ENCODE measurements at places on chromosomes 5 and 9. TPM values are rescaled to one million over a fixed set of nuclear protein-coding genes. Genes with fewer than 3 reads are reported as not detected.

DNA sequence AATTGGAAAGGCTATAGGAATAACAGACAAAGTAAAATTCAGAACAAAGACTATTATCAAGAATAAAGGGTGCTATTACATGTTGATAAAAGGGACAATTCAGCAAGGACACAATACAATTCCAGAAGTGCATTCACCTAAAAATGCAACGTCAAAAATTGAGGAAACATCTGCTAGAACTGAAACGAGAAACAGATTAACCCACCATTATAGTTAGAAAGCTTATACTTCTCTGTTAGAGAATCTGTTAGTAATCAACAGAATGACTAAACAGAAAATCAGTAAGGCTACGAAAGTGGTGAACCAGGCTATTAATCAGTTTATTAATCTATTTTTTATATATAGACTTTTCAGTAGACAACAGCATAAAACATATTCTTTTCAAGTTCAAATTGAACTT lies 14.8 kb downstream of the FCN1 start:
- DNase-seq, result no peak

- no peak for DNase-seq
Measured at GRCh38 chr5:133353741-133354140, 258.6 kb downstream of the FSTL4 start.

The SIT1 gene
- total RNA-seq, result not detected

DNA sequence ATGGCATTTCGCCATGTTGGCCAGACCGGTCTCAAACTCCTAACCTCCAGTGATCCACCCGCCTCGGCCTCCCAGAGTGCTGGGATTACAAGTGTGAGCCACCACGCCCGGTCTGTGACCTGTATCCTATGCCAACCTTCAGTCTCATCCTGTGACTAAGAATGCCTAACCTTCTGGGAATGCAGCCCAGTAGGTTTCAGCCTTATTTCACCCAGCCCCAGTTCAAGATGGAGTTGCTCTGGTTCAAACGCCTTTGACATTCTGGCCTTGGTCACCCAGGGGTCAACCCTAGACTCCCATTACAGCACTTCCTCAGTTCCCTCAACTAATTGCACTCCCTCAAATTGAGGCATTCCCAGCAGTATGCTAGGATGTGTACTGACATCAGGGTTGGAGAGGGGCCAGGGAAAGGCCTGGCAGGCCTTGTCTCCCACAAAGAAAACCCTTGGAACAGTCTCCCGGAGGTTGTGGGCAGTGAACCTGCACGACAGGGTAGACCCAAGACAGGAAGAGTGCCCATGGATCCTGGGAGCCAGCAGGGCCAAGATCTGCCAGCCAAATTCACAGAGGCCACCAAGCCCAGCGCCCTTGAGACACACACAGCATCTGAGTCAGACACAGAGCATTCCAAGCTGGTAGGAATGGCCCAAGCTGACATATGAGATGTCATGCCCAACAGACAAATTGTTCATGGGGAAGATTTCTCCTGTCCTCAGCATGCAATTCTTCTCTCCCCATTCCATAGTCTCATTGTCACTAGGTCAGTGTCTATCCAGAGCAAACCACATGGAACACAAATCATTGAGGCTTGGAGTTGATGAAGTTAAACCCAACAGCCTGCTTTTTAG lies 24.9 kb upstream of the SMU1 start:
- peak; percentile 64 for DNase-seq

DNA sequence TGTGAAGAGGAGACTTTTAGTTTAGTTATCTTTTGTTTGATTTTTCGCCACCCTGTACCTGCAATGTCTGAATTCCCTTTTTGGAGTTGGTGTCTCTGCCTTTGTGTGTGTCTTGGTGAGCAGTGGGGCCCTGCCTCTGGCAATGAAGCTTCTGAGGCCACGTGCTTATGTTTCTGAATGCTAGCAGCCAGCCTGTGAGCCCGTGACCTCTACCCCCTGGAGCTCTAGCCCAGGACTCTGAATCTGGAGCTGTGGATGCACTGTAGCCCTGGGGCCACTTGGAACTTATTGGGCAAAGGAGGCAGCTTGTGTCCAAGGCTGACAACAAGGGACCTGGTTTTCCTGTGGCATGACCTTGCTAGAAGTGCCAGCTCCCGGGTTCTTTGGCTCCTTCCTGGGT lies 19.4 kb downstream of the ENTREP1 start:
- DNase-seq, result no peak

The COL15A1 gene
- not detected for total RNA-seq

- no peak for DNase-seq
Measured at GRCh38 chr5:92841604-92842155, 739.3 kb downstream of the NR2F1-AS1 start.

The HBEGF gene
- total RNA-seq, result 148 TPM

GRCh38 chr5:172010278-172010677 lies 3.8 kb upstream of the FBXW11 start:
- peak; percentile 34 for DNase-seq

DNA sequence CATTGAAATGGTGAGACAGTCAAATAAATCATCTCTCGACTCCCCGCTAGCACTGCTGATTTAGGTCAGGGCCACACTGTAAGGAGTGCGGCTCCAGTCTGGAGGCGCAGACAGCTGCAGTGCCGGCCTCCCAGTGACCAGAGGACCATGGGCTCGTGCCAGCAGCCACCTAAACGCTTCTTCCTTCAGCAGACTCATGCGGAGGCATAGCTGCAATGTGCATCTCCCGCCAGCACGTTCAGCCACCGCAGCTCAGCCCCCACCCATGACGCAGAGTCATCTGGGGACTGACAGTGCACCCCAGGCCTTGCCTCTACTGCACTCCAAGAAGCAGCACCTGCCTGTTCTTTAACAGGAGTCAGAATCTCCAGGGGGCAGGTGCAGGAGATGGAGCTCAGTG lies 13.6 kb upstream of the MAPK9 start:
- DNase-seq, result no peak

GRCh38 chr5:73376618-73377170 lies 71.9 kb downstream of the FOXD1 start:
- peak; percentile 65 for DNase-seq

DNA sequence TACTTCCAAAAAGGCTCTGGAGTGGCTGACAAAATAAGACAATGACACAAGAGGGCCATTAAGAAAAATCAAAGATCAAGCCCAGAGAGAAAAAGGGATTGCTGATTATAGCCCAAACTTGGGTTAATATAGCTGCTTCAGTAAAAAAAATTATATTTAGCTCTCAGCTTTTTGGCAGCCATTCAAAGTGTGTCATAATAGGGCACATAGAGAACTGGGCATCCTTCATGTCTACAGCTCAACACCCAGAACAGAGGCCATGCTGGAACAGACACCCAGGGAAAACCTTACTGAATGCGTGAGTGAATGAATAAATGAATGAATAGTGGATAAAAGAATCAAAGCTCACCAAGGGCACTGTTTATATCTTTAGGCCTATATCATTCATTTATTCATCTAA lies 110.1 kb downstream of the SLIT3 start:
- no peak for DNase-seq

DNA sequence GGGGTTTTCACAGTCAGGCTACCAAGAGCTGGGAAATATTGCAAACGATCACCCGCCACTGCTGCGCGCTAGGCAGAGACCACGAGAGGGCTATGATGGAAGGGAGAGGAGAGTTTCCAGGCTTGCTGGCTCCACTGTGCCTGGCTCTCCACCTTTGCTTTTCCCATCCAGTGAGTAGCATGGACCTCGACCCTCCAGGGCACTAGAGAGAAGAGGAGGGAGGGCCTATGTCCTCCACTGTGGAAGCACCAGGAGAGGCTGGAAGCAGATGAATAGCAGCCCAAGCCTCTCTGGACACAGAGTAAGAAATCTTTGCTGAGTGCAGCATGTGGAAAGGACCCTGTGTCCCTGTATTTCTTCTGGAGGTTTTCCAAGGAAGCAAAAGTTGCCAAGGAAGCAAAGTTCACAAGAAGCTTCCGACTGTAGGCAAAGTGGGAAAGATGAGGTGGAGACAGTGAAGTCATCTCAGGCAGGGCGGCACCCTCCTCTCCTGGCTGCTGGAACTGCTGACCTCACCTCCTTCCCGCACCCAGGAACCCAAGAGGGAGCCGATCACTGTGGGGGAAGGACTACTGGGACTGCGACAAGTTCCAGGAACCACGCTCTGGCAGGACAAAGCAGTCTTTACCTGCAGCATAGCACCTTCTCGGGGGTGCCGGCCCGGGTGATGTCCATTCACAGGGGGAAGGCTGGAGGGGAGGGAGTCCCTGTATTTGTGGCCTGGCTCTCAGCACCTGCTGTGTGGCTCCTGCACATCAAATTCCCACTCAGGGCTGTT lies 79.6 kb downstream of the CSNK1A1 start:
- peak; percentile 45 for DNase-seq

DNA sequence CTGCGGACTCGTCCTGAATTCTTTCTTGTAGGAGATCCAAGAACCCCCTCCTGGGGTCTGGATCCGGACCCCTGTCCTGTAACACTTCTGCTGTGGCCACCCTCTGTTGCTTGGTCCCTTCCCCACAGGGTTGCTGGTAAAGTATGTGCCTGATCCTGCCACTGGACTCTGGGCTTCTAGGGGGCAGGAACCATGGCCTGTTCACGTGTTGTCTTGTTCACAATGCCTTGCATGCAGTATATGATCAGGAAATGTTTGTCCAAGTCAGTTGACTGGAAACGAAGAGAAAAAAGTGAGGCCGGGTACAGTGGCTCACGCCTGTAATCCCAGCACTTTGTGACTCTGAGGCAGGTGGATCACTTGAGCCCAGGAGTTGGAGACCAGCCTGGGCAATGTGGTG lies 139.3 kb upstream of the ALDH1B1 start:
- DNase-seq, result no peak

The CAMK4 gene
- total RNA-seq, result 9.1 TPM

DNA sequence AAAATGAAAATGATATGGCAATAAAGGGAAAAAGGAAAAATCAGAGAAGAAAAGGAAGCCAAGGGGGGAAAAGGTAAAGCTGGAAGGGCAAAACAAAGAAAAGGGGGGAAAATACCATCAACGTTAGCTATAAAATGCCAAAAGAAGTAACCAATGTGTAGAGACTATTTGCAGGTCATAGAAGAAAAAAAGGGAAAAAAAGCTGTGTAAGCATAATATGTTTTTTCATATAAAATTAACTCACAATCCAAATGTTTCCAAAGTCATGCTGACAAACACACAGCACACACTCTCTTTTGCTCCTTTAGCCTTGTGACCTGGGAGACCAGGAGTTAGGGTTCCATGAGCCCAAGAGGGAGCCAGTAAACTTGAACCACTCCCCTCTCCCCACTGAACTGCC lies 18.2 kb downstream of the FBN2 start:
- no peak for DNase-seq

DNA sequence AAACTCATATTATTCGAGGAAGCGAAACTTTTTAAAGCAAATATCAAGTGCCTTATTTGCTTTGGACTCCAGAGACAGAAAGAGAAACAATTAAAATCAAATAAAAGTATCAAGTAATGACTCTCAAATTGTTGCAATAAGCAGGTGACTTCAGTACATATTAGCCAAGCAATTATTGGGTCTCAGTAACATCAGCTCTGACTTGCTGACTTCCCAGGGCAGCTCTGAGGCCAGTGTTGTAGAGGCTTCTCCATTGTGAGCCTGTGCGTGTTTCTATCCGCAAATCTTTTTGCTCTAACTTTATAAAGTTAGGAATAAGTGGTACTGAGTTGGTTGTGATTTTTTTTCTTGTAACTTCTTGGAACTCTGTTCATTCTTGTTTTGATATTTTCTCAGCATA lies 186.8 kb upstream of the PRLR start:
- no peak for DNase-seq

DNA sequence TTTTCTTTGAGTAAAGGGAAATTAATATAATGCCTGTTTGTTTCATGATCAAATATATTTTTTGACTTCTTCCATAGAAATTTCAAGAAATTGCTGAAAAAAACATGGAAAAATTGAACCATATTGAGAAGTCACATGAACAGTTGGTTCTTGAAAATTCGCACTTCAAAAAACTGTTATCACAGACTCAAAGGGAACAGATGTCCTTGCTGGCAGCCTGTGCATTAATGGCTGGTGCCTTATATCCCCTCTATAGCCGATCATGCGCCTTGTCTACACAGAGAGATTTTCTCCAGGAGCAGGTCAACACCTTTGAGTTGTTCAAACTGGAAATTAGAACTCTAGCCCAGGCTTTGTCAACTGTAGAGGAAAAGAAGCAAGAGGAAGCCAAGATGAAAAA lies 191.4 kb downstream of the CCDC171 start:
- no peak for DNase-seq

DNA sequence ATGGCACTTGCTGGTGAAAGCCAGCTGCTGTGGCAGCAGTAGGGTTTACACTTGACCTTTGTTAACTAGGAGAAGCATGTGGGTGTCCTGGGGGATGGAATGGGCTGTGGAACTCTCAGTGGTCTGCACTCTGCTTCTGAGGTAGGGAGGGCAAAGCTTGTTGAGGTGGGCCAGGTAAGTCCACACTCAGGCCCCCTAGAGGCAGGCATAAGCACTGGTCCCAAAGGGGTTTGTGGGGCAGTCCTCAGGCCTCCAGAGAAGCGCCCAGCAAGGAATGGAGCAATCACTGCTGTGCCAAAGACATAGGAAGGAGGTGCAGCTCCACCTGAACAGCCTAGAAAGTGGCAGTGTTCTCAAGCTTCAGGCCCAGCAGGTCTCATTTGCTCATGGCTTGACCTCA lies 34.7 kb downstream of the INSL4 start:
- DNase-seq, result no peak

The ZNF462 gene
- total RNA-seq, result 28.0 TPM

DNA sequence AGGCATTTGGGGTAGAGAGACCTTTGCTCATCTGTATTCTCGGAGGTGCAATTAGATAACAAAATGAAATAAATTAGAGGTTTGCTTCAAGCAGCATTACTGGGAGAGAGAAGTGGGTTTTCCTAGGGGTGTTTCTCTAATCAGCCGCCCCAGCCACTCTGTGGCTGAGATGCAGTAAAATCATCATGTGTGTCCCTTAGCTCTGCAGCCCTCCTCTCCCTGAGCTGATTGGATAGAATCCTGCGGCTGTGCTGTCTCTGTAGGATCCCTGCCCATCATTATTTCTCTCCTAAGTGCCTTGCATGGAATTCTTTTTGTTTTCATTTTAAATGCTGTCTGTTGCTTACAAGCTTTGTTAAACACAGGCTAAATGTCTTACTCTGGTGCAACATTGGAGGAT lies 171.4 kb downstream of the SH3GL2 start:
- DNase-seq, result no peak

- DNase-seq, result no peak
Measured at GRCh38 chr5:3122985-3123762, 371.7 kb upstream of the IRX2 start.

GRCh38 chr5:92119110-92119509 lies 736.0 kb upstream of the ARRDC3 start:
- DNase-seq, result no peak

DNA sequence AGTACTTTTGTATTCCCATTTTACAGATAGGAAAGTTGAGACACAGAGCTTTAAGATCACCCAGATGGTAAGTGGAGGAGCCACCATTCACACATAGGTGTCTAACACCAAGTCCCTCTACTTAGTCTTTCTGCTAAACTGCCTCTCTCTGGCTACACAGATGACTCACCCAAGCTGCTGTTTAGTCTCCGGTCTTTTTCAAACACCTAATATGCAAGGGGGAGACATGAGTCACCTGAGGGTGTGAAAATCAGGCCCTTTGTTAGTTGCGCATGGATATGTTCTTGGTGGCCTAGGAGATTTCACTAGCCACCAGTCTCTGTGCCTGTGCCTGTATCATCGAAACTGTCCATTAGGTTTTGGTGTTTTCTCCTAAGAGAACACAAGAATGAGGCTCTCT lies 117.8 kb downstream of the MAST4 start:
- peak; percentile 74 for DNase-seq

The SYK gene
- total RNA-seq, result 12.4 TPM

The HAVCR2 gene
- total RNA-seq, result 0.17 TPM

GRCh38 chr9:98216391-98216790 lies 24.0 kb upstream of the CORO2A start:
- DNase-seq, result no peak

Measured in mammary epithelial cell (primary cell).